IPS DF 19.7 (cell line): ENCODE measurements at places on chromosomes 2 and 18.

DNA sequence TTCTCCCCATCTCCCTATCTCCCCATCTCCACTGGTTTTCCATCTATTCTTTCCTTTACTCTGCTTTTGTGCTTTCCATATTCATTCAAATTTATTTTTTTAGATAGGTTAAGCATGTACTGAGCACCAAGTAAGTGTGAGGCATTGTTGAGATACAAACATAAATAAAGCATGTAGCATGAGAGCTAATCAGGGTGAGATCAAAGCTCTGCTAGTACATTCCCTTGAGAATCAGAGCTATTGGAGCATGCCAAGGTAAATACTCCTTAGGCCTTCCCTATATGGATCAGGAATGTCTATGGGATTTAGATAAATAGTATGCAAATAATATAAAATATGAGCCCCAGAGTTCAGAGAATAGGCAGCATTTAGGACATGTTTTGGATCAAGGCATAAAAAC, 25.3 kb downstream of the BABAM2 start:
- DNase-seq, result no peak

DNA sequence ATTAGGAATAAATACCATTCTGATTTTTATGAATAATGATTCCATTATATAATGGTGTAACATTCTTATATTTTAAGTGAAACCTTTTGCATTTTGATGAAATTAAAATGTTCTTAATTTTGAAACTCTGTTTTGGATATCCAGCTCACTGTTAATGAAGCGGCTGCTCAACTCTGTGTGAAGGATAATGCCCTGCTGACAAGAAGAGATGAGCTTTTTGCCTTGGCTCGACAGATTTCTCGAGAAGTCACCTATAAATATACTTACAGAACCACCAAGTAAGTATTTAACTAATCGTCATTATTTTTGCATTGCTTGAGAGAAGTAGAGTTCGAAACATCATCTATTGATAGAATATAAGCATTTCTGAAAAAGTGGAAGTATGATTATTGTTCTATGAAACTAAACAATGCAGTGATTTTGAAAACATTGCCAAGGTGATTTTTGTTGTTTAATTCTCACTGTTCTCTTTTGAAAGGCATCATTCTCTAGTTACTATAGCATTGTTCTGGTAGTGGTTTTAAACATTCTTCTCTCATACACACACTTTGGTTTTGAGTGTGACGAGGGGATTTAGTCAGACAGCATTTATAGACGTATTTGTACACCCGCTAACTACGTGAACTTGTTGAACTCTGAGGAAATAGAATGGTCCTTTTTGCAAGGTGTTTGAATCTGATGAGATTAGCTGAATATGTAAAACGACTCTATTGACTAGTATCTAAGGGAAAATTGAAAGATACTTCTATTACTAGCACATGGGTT, 21.5 kb downstream of the NAB1 start:
- no peak for DNase-seq

- DNase-seq, result no peak
Measured at GRCh38 chr18:3401669-3402620, 48.0 kb upstream of the TGIF1 start.

DNA sequence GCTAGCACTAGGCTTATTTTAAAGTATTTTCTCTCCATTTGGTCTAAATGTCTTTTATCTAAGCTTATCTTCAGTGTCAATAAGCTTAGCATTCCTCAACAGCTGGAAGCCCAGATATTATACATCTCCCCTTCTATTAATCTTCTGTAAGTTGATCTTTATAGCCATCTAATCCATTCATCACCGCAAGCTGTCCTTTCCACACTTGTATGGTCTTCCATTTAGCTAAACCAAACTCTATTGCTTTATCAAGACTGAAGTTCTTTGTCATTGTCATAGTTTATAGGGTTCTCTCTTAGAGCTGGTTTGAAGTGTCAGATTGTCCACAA, 101.3 kb upstream of the GPR45 start:
- no peak for DNase-seq

DNA sequence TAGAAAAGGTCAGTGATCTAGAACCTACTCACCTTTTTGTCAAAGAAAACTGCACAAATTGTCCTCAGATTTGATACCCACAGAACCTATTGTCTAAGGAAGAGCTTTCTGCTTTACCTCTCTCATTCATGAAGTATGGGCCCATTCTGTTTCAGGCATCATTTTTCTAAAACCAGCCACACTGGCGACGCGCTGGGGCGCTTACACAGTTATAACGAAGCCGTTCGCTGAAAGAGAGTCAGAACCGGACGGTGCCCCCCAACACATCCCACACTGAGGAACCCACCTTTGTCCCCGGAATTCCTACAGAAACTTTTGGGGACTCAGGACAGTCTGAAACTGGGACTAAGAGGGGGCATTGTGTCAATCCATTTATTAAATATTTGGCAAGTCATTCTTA, 206.3 kb upstream of the HAAO start:
- no peak for DNase-seq
